ENCODE measurements at places on chromosomes 12 and 14. TPM values are rescaled to one million over a fixed set of nuclear protein-coding genes. Genes with fewer than 3 reads are reported as not detected.

GRCh38 chr14:54329082-54329695 is 67.6 kb upstream of the CDKN3 start:
- DNase-seq, result peak; percentile 30

GRCh38 chr14:34403646-34404045 is 58.4 kb downstream of the SPTSSA start:
- no peak for DNase-seq

DNA sequence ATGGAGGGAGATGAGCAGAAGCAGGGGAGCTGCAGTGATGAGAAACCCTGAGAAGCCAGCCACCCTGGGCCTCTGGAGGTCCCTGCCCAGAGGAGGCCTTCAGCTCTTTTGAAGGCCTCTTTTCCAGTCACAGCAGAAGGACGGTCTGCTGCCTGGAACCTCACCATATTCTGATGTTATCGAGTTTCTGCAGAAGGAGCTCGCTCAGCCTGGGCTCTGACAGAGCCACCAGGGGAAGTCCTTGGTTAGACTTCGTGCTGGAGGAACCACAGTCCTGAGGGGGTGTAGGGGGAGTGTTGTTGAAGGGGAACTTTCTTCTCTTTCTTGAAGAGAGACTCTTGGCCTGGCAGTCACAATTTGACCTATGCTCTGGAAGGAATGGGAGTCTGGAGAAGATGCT is 25.1 kb upstream of the BATF start:
- DNase-seq, result no peak

- DNase-seq, result no peak
Measured at GRCh38 chr14:24092505-24093206, 1.5 kb upstream of the PCK2 start.

DNA sequence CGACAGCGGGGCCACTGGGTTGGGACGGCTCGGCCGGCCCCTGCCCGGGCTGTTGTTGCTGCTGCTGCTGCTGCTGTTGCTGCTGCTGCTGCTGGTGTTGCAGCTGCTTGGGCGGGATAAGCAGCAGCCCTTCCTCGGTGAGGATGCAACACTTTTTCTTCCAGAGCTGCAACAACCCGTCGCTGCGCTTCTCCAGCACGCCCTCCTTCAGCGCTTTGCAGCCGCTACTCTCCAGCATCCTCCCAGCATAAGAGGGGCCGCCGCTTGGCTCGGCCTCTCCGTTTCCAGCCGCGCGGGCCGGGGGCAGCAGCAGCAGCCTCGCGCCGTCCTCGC is 529 bp downstream of the PHLDA1 start:
- DNase-seq, result no peak

- DNase-seq, result no peak
Measured at GRCh38 chr14:28138341-28138740, 628.2 kb upstream of the FOXG1 start.

GRCh38 chr14:50371546-50371945 is 25.1 kb downstream of the CDKL1 start:
- no peak for DNase-seq

The TBC1D30 gene
- 19.9 TPM for total RNA-seq

The SLC4A8 gene
- 5.1 TPM for total RNA-seq

The KRT2 gene
- total RNA-seq, result not detected

The PLCZ1 gene
- total RNA-seq, result not detected
